ENCODE measurements at places on chromosomes 16 and 17. TPM values are rescaled to one million over a fixed set of nuclear protein-coding genes. Genes with fewer than 3 reads are reported as not detected.
A peak's percentile ranks its signal among the peaks of the same experiment; 100 is the strongest.

The CCL7 gene
- polyA plus RNA-seq: not detected

The LPO gene
- polyA plus RNA-seq: 0.37 TPM

The TPPP3 gene
- polyA plus RNA-seq: 57.2 TPM

The IKZF3 gene
- polyA plus RNA-seq: 2.4 TPM

The DNAH9 gene
- polyA plus RNA-seq: 0.28 TPM

The LITAFD gene
- polyA plus RNA-seq: 1.8 TPM

The C17orf113 gene
- polyA plus RNA-seq: 2.4 TPM

DNA sequence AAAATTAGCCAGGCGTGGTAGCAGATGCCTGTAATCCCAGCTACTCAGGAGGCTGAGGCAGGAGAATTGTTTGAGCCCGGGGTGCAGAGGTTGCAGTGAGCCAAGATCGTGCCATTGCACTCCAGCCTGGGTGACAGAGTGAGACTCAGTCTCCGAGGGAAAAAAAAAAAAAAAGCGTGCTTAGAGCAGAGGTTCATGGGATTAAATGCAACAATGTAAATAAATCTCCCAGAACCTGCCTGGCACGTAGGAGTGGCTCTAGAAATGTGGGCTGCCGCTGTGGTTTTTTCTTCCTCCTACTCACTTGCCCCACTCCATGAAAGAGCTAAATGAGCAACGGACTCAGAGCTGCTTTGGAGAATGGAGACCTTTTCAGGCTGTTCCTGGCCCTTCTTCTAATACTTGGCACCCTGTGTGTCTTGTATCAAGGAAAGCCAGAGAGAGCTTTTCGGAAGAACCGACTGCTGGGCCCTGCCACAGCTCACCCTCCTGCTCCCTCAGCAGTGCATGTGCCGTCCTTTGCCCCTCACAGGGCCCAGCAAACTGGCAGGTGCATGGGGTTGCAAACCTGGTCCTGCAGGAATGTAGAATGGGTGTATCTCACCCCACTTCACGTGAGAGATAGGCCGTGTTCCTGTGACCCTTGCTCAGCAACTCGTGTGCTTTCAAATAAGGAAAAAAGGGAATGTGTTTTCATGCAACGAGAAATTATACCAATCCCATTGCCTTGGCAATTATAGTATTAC, 52.0 kb downstream of the LDHD start:
- H3K4me1 ChIP-seq: peaks cover 16% of the 10 kb centered on the region
- peak overlapping the region; percentile 5 for H3K4me3 ChIP-seq
- DNase-seq: peak; percentile 73
- no peaks in the 10 kb centered on the region for H3K27me3 ChIP-seq

DNA sequence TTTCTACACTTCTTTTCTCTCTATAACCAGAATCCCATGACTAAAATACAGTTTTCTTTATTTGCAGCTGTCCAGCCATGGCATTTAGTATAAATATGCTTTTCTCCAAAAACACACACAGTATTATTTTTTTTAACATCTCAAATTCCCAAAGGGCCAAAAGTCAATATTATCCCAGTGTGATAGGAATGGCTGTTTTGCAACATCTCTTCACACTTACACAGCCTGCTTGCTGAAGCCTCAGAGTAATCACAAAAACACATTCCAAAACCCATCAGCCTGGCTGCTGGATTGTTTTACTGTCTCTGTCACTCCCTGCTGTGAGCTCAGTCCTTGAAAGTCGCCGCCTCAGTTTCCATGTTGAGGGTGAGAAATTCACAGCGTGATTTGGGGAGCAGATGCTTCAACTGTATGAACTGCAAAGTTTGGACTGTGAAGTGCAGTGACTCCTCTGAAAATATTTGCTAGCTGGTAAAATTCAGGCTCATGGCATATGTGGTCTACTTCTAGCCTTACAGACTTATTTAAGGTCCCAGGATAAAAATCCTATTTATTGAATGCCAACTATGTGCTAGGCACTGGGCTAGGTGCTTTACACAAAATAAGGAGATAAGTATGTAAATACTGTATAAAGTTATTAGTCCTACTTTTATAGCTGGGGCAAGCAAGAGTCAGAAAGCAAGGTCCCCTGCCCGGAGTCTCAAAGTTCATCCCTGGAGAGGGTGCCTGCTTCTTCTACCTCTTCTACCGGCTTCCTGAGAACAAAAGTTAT, 116.5 kb downstream of the SOCS1 start:
- peaks cover 2% of the 10 kb centered on the region for H3K4me1 ChIP-seq
- no peaks in the 10 kb centered on the region for H3K27me3 ChIP-seq
- no peak overlapping the region for H3K4me3 ChIP-seq
- no peak for DNase-seq
- H3K36me3 ChIP-seq: peaks cover 6% of the 10 kb centered on the region
- no peak overlapping the region for H3K27ac ChIP-seq

- no peaks in the 10 kb centered on the region for H3K4me1 ChIP-seq
- H3K27me3 ChIP-seq: no peaks in the 10 kb centered on the region
- H3K36me3 ChIP-seq: peaks cover 91% of the 10 kb centered on the region
- no peak for DNase-seq
Observed at GRCh38 chr17:75624714-75625345, 8.4 kb upstream of the SMIM5 start.

GRCh38 chr17:47978324-47978723, 7.4 kb downstream of the CDK5RAP3 start:
- H3K4me3 ChIP-seq: no peak overlapping the region
- H3K4me1 ChIP-seq: peaks cover 3% of the 10 kb centered on the region
- peaks cover 91% of the 10 kb centered on the region for H3K36me3 ChIP-seq
- no peaks in the 10 kb centered on the region for H3K27me3 ChIP-seq
- H3K27ac ChIP-seq: no peak overlapping the region

GRCh38 chr16:333406-334094, 19.0 kb downstream of the AXIN1 start:
- H3K27ac ChIP-seq: peak overlapping the region; percentile 5
- H3K4me3 ChIP-seq: no peak overlapping the region
- H3K4me1 ChIP-seq: peaks cover 59% of the 10 kb centered on the region
- H3K27me3 ChIP-seq: no peaks in the 10 kb centered on the region
- no peak for DNase-seq

DNA sequence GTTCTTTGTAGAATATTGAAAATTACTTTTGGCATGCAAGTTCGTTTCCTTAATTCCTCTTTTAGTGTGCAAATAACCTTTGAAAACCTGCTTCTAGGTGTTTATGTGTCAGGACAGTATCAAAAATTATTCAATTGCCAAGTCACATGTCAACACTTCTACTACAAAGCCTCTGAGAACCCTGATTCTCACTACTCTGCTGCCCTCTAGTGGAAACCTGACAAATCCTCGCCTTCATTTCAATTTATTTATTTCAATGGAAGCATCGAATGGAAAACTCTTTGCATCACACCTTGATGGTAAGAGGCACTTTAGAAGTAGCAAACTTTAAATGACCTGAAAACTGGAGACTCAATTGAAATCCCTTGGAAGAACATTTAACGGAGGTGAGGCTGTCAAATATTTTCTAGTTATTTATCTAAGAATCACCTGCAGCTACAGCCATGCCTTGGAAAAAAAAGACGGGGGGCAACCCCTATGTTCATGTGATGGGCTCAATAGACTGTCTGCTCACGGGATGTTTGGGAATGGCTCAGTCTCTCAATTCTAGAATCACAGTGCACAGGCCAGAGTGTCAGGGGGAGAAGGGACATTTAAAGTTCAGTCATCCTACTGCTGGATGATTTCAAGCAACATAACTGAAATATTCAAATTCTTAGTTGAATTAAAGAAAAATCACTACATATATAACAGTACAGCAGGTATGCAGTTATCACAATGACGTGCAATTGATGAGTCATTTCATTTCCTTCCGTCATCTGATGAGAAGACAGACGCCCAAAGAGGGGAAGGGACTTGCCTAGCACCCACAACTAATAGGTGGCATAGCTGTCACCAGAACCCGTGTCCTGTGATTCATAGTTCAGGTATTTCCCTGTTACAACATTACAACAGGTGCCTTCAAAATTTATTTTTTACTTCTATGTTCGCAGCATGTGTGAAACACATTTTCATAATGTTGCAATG, 563.9 kb downstream of the TOX3 start:
- no peaks in the 10 kb centered on the region for H3K36me3 ChIP-seq
- peak; percentile 40 for DNase-seq
- no peaks in the 10 kb centered on the region for H3K27me3 ChIP-seq
- H3K4me1 ChIP-seq: no peaks in the 10 kb centered on the region

DNA sequence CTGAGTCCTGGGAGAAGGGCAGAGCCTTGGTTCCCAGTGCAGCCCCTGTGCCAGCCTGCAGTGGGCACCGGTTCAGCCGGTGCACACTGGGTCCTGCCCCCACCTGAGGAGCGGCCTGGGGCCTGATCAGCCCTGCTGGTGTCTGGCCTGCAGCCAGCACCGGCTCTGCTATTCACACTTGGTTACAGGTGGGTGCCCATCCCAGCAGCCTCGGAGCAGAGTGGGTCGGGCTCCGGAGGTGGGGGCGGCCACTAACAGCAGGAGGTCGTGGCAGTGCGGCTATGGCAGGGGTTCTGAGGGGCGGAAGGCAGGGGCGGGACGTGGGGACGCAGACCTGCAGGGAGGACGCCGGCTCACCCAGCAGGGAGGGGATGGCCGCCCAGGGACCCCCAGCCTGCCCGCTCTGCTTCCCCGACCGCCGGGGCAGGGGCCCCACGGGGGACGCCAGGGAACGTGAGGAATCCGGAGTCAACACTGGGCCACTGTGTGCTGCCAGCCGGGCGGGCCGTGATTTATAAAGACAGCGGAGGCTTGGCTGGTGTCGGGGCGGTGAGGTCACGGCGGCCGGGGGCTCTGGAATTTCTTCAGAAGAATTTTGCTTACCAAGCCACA, 20.3 kb downstream of the METRNL start:
- DNase-seq: no peak
- peaks cover 26% of the 10 kb centered on the region for H3K36me3 ChIP-seq
- peaks cover 2% of the 10 kb centered on the region for H3K27me3 ChIP-seq
- H3K4me1 ChIP-seq: peaks cover 52% of the 10 kb centered on the region
- no peak overlapping the region for H3K27ac ChIP-seq

DNA sequence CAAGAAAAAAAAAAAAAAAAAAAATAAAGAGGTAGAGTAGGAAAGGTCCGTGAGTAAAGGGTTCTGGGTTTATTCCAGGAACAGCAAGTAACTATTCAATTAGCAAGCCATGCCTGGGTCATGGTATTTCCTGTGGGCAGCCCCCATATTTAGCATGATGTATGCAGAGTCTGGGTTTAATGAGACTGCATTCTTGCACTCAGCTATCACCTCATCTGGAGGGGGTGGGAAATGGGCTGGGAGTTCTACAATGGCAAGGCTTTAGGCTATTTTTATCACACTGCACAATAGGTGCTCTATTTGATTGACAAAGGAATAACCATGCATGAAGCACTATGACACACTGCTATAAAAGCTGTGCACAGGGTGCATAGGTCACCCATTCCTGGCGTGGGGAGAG, 104.0 kb upstream of the CCL2 start:
- H3K27me3 ChIP-seq: peaks cover 24% of the 10 kb centered on the region
- no peaks in the 10 kb centered on the region for H3K36me3 ChIP-seq
- H3K4me3 ChIP-seq: no peak overlapping the region

- no peaks in the 10 kb centered on the region for H3K27me3 ChIP-seq
- H3K4me1 ChIP-seq: no peaks in the 10 kb centered on the region
- H3K27ac ChIP-seq: no peak overlapping the region
- no peak overlapping the region for H3K4me3 ChIP-seq
- no peak for DNase-seq
Observed at GRCh38 chr17:12712941-12713340, 47.3 kb downstream of the MYOCD start.

DNA sequence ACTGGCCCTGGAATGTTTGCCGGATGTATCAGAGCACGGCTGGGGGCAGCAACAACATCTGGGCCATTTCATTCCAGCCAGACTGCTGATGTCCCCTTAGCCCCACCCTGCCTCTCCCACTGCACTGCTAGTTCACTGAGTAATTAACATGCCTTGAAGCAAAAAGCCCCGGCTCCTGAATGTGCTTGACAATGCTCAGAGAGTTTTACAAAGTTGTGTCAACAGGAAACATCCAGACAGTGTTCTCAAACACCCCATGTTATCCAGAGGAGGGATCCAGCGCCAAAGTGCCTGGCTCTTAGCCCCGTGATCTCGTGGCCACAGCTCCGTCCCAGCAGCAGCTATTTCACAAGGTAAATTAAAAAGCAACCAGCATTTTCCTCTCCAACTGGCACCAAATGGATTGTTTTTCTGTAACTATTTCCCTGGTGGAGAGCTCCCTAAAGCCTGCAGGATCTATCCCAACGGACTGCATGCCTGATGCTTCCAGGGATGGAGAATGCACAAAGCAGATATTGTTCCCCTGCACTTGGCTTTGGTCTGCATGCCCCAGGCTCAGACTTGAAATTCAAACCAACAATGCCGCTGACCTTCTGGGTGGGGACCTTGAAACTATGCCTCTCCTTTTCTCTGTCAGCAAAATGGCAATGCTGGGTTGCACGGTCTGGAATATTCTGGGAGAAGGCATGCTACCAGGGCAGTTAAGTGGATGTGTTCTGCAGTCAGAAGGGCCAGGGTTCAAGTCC, 115.6 kb upstream of the CDH5 start:
- no peak overlapping the region for H3K4me3 ChIP-seq
- peak overlapping the region; percentile 23 for H3K27ac ChIP-seq
- H3K4me1 ChIP-seq: no peaks in the 10 kb centered on the region
- DNase-seq: no peak
- H3K36me3 ChIP-seq: no peaks in the 10 kb centered on the region
- peaks cover 2% of the 10 kb centered on the region for H3K27me3 ChIP-seq

DNA sequence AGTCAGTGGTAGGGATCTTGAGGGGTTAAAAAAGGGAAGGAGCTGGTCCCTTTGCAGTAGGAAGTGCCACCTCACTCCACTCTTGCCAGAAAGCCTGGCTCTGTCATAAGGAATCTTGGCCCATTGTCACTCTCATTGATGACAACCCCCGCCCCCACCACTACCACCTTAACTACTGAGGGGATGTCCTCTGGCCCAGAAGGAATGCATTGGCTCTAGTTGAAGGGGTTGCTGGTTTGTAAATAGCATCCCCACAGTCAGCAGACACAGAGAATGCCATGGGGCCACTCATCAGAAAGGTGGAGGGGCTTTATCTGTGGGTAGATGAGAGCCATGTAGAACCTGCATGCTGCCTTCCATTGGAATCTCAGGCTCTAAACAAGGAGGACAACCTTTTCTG, 316.2 kb downstream of the WWOX start:
- no peak overlapping the region for H3K27ac ChIP-seq
- H3K36me3 ChIP-seq: no peaks in the 10 kb centered on the region
- no peak overlapping the region for H3K4me3 ChIP-seq
- H3K4me1 ChIP-seq: no peaks in the 10 kb centered on the region
- DNase-seq: no peak
- no peaks in the 10 kb centered on the region for H3K27me3 ChIP-seq

GRCh38 chr17:76947771-76948170, 79.6 kb downstream of the MGAT5B start:
- no peaks in the 10 kb centered on the region for H3K36me3 ChIP-seq
- peaks cover 7% of the 10 kb centered on the region for H3K27me3 ChIP-seq
- no peak overlapping the region for H3K4me3 ChIP-seq

GRCh38 chr17:7684851-7685532, 2.3 kb downstream of the TP53 start:
- peak; percentile 13 for DNase-seq
- peak overlapping the region; percentile 82 for H3K4me3 ChIP-seq
- H3K27me3 ChIP-seq: no peaks in the 10 kb centered on the region
- H3K36me3 ChIP-seq: peaks cover 3% of the 10 kb centered on the region

GRCh38 chr16:72811876-72812275, 236.1 kb downstream of the ZFHX3 start:
- H3K27ac ChIP-seq: no peak overlapping the region
- no peak overlapping the region for H3K4me3 ChIP-seq
- peaks cover 14% of the 10 kb centered on the region for H3K36me3 ChIP-seq
- H3K4me1 ChIP-seq: no peaks in the 10 kb centered on the region
- no peak for DNase-seq

GRCh38 chr16:76176153-76176552, 101.0 kb upstream of the CNTNAP4 start:
- no peaks in the 10 kb centered on the region for H3K36me3 ChIP-seq
- no peak overlapping the region for H3K27ac ChIP-seq
- no peaks in the 10 kb centered on the region for H3K4me1 ChIP-seq
- no peak for DNase-seq
- no peak overlapping the region for H3K4me3 ChIP-seq
- no peaks in the 10 kb centered on the region for H3K27me3 ChIP-seq
